Stimulated activated naive CD4-positive, alpha-beta T cell treated with Interleukin-2 at 50 U/mL for 16 hours (primary cell): ENCODE measurements at places on chromosomes 2 and 18.

GRCh38 chr2:137886083-137886831, 78.0 kb upstream of the HNMT start:
- DNase-seq: no peak

DNA sequence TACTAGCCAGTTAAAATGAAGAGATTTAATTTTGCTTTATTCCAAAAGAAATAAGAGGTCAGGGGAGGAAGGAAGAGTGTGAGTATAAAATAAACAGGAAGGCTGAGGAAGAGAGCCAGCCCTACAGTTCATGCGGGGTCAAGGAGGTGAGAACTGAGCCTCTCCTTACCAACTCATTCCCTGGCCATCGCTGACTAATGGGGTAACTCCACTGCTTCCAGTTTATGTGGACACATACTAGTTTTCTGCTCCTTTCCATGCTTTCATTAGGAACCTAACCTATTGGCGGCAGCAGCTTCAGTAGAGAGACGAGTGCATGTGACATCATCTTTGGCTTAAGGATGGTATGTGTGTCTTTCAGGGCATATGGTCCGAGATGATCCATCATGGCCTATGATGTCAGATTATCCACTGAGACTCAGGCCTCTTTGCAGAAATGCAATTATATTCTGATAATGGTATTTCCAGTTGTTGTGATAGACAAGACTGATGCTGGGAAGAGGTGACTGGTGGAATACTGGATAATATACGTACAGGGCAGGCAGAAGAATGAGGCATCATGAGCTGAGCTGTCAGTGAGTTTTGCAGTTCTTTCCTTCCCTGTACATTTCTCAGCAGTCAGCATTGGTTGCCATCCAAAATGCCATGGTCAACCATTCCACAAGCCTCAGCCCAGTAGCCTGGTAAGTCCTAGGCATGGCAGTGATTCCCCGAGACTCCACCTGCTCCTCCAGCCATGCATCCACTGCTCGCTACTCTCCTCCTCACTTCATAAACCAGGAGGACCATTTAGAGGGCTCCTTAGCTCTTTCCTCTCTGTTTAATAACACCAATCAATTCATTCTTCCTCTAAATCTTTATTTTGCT, 184.6 kb upstream of the OSR1 start:
- DNase-seq: no peak

DNA sequence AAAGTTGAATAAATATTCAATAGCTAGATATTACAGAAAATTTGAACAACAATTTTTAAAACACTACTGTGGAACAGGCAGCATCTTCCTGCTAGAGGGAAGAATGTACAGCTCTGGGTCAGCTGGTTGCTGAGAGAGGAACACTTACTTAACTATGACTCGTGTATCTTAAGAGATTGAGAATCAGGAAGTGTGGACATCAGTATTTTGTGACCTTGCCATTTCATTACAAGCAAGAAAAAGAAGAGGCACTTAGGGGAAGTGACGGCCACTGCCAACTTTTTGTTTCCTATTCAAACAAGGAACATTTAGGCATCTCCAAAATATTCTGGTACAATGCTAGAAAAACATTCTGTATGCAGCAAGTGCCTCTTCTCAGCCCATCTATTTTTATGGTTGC, 45.9 kb downstream of the ITPRID2 start:
- DNase-seq: no peak

DNA sequence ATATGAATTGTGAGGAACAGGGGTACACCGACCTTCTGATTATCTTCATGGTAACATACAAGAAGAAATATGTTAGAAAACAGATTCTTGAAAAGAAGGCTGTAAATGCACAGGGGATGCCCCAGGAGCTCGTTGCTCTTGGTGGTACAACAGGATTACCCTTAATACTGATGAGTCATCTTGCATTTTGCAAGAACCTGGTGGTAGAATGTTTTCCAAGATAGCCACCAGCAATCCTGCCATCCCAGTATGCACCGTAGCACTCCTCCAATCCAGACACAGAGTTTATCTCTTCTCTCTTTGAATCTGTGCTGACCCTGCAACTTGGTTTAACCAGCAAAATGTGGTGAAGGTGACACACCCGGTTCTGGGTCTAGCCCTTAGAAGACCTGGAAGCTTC, 238.3 kb downstream of the EN1 start:
- DNase-seq: no peak

GRCh38 chr2:217047631-217048030, 187.8 kb upstream of the TNP1 start:
- no peak for DNase-seq

- DNase-seq: no peak
Measured at GRCh38 chr2:188607501-188607900, 315.8 kb downstream of the GULP1 start.

- DNase-seq: no peak
Measured at GRCh38 chr2:236052926-236053821, 115.0 kb downstream of the GBX2 start.

DNA sequence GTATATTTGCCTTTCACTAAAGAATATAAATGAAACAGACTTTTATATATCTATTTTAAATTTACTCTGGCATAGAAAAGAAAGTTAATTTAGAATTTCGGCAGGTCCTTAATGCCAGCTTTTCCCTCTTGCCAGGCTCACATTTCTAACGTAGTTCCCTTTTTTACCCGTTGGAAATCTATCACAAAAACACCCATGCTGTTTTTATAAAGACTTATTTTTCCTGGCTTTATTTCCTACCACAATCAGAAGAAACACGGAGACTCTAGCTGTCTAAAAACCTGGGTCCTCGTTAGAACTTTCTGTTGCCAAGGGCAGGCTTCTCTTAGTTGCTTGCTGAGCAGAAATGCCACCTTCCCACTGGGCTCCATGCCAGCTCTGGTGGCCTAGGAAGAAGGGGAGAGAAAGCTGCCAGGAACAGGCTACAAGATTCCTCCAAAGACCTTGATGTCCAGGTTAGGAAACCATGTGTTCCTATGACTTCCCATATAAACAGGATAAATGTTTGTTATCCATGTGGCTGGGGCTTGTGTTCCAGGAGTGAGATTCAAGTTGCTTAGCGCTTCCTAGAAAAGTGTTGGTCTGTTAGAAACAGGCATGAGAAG, 17.8 kb upstream of the TMEM18 start:
- no peak for DNase-seq

DNA sequence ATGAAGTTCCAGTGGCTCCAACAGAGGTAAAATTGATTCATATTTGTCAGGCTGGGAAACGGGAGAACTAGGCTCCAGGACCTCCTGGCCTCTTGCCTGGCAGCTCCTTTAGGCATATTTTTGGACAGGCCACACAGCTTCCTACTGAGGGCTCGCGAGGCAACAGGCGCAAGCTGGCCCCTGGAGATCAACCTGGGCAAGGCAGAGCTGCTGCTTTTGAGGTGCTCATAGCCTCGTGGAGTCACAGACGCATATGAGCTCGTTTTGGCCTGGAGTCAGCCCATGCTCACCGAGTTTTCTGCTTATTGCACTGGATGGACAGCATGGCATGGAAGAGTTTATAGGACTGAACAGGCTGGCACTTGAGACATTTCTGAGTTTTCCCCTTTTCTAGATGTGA, 97.7 kb downstream of the CAPN13 start:
- no peak for DNase-seq

- DNase-seq: no peak
Measured at GRCh38 chr18:75044296-75044695, 164.6 kb downstream of the PTGR3 start.

GRCh38 chr2:109129921-109130722, 1.1 kb downstream of the SH3RF3 start:
- DNase-seq: no peak

DNA sequence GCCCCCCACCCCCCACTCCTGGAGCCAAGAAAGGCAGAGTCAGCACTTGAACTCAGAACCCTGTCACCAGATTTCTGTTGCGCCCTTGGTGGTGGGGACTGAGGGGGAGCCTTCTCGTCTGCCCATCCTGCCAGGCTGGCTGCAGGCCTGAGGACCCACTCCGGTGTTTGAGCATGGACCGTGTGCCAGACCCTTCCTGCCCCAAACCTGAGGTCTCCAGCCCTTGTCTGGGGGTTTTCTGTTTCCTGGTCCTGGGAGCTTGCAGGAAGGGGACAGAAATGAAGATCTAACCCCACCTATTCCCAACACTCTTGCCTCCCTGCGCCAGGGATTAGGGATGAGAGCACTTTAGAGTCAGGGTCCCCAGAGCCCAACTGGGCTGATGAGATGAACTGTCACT, 190.6 kb downstream of the HAUS1 start:
- no peak for DNase-seq

DNA sequence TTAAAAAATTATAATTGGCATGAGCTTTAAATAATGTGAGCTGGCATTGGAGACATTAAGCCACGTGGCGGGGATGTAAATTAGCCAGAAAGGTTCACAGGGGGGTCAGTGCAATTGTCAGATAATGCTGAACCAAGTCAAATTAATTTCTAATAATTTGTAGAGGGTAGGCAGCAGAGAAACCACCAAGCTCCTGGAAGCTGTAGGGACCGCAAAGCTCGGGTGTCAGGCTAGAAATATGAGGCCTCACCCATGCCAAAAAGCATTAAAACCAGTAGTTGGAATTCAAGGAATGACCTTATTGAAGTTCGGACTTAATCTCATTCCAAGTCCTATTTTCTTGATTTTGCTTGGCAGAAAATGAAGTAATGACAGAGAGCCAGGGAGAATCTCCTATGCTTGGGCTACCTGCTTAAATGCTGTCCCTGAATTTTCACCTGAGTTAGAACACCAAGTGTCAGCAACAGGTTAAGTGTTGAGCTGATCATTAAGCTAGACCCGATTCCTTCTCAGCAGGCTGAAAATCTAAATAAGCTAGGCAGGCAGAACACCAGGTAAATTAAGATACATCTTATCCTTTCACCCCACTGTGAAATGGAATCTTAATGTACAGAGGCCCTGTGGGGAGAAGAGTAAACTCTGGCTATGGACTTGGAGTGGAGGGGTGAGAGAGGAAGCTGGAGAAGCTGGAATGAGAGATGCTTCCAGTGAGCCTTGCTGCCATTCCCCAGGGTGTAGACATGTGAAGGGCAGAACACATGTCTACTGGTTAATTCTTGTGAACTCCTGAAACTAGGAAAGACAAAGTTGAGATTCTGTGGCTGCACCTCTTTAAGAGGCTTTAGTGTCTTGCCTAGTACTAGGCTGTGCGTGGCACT, 520.0 kb downstream of the SLC4A3 start:
- no peak for DNase-seq

DNA sequence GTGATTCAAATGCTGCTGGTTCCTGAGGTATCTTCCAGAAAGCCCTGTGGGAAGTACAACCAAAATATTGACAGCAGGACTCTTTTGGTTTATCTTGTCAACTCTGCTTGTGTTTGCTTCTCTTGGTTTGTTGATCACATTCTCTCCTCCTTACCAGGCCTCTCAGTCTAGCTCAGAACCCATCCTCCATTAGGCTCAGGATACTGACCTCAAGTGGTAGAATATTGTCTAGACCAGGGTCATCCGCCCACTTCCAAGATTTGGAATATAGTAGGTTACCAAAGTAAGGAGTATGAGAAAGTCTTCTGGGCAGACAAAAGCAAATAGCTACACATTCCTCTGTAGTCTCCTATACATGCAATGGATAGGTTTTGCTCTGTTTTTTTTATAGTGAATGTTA, 56.6 kb downstream of the XIRP2 start:
- no peak for DNase-seq

- DNase-seq: no peak
Measured at GRCh38 chr18:73986711-73987110, 160.9 kb downstream of the FBXO15 start.

DNA sequence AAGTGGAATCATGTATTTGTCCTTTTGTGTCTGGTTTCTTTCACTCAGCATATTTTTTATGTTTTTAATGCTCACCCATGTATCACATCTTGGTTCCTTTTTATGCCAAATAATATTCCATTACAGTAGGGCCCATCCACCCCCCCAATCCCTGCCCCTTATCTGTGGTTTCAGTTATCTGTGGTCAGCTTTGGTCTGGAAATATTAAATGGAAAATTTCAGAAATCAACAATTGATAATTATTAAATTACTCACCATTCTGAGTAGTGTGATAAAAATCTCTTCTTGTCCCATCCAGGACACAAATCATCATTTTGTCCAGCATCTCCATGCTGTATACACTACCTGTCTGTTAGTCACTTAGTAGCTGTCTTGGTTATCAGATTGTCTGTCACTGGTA, 66.7 kb downstream of the BIRC6 start:
- no peak for DNase-seq

GRCh38 chr18:5759194-5759593, 136.1 kb downstream of the TMEM200C start:
- no peak for DNase-seq

GRCh38 chr18:36130883-36131653, 1.4 kb downstream of the ELP2 start:
- no peak for DNase-seq

DNA sequence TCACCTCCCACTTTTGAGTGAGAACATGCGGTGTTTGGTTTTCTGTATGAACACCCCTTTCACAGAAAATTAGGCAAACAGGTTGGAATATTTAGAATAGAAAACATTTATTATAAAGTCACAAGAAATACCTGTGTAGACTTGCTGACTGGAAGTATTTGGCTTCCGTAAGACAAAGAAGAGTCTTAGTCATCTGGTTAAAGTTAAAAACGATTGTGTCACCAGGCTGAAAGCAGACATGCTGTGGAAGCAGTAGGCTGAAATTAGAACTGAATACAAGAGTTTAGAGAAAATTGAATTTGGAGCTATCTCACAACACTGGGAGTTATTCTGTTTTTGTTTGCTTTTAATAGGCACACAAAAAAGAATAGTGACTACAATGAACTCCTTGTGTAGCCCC, 16.2 kb upstream of the CLASP1 start:
- DNase-seq: no peak

GRCh38 chr2:115057473-115057872, 615.0 kb downstream of the DPP10 start:
- no peak for DNase-seq

DNA sequence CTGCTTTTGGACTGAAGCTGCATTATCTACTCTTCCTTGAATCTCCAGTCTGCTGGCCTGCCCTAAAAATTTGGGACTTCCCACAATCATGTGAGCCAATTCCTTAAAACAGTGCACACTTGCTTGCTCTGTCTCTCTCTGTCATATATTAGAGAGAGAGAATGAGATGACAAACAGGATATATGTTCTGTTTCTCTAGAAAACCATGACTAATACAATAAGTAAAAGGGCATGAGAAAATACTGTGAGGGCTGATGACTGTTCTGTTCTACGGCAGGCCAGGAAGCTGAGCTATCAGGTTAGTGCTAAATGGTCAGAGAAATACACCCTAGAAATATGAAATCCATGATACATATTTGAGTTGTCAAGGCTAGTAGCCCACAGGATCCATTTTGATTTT, 1896.8 kb upstream of the CELF4 start:
- no peak for DNase-seq

GRCh38 chr18:48935433-48935774, 15.4 kb downstream of the SMAD7 start:
- no peak for DNase-seq
